ENCODE measurements at places on chromosomes 2 and 18. TPM values are rescaled to one million over a fixed set of nuclear protein-coding genes. Genes with fewer than 3 reads are reported as not detected.

DNA sequence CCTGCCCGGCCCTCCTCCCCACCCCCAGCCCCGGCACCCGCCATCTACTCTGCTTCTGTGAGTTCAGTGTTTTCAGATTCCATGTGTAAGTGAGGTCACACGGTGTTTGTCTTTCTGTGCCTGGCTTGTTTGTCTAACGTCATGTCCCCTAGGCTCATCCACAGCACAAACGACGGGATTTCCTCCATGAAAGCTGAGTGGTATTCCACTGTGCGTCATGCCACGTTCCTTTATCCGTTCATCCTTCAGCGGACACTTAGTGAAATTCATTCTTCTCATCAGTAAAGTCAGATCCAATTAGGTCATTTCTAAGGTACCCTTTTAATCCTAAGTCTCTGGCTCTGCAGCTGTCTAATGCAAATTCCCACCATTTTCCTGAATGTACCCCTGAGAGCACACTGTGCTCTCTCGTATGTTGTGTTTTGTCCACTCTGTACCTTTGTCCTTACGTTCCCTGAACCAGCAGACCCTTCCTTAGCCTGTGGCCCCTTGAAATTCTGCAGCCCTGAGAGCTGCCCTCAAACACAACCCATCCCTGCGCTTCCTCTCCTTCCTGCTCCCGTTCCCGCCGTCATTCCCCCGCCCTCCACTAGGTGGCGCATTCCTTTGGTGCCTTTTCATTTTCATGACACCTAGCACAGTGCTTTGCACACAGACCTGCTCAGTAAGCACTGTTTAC lies 44.1 kb downstream of the TRAPPC12 start:
- DNase-seq, result peak; percentile 37
- H3K27ac ChIP-seq, result no peak overlapping the region
- H3K4me1 ChIP-seq, result peaks cover 6% of the 10 kb centered on the region
- H3K4me3 ChIP-seq, result no peak overlapping the region
- H3K27me3 ChIP-seq, result no peaks in the 10 kb centered on the region
- H3K36me3 ChIP-seq, result peaks cover 60% of the 10 kb centered on the region

- H3K4me3 ChIP-seq, result no peak overlapping the region
- H3K27me3 ChIP-seq, result no peaks in the 10 kb centered on the region
- peaks cover 8% of the 10 kb centered on the region for H3K36me3 ChIP-seq
Observed at GRCh38 chr2:208256192-208256782, 1.4 kb upstream of the IDH1 start.

DNA sequence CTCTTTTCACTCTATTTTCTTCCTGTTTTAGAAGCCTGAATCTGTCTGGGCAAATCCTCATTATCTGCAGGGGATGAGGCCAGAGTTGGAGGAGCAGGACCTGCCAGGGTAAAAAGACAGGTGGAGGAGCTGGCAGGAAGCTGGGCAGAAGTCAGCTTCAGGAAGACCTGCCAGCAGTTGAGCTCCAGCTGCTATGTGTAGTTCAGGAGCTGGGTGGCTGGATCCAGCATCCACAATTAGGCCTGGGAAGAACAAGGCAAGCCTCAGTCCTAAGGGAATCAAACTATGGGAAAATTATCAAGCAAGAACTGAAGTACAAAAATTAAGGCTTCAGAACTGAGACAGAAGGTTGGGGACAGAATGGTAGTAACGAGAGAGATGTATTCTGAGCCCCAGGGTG lies 174.0 kb downstream of the MREG start:
- peaks cover 8% of the 10 kb centered on the region for H3K4me1 ChIP-seq
- H3K4me3 ChIP-seq, result no peak overlapping the region
- no peaks in the 10 kb centered on the region for H3K36me3 ChIP-seq
- no peak overlapping the region for H3K27ac ChIP-seq
- no peaks in the 10 kb centered on the region for H3K27me3 ChIP-seq
- peak; percentile 51 for DNase-seq

- peak; percentile 24 for DNase-seq
- no peaks in the 10 kb centered on the region for H3K36me3 ChIP-seq
- peaks cover 46% of the 10 kb centered on the region for H3K27me3 ChIP-seq
- H3K4me1 ChIP-seq, result peaks cover 33% of the 10 kb centered on the region
Observed at GRCh38 chr2:169363560-169364150, 1.3 kb upstream of the LRP2 start.

The ORC2 gene
- total RNA-seq, result 14.3 TPM

The UGT1A6 gene
- not detected for total RNA-seq

Measured in muscle of leg (tissue), 16 donors.